Stimulated activated CD4-positive, alpha-beta T cell treated with anti-CD3 and anti-CD28 coated beads, Interleukin-12 subunit alpha, Interleukin-12 subunit beta, amount 100 ng/mL, for 24 hours (primary cell): ENCODE measurements at places on chromosomes 4 and X.

DNA sequence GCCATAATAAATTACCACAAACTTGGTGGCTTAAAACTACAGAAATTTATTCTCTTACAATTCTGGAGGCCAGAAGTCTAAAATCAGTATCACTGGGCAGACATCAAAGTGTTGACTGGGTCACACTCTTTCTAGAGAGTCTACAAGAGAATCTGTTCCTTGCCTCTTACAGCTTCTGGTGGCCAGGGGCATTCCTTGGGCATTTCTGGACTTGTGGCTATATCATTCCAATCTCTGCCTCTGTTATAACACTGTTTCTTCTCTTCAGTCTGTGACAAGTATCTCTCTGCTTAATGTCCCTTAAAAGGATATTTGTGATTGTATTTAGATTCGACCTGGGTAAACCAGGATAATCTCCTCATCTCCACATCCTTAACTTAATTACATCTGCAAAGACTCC lies 207.3 kb upstream of the DCAF8L1 start:
- no peak for DNase-seq

DNA sequence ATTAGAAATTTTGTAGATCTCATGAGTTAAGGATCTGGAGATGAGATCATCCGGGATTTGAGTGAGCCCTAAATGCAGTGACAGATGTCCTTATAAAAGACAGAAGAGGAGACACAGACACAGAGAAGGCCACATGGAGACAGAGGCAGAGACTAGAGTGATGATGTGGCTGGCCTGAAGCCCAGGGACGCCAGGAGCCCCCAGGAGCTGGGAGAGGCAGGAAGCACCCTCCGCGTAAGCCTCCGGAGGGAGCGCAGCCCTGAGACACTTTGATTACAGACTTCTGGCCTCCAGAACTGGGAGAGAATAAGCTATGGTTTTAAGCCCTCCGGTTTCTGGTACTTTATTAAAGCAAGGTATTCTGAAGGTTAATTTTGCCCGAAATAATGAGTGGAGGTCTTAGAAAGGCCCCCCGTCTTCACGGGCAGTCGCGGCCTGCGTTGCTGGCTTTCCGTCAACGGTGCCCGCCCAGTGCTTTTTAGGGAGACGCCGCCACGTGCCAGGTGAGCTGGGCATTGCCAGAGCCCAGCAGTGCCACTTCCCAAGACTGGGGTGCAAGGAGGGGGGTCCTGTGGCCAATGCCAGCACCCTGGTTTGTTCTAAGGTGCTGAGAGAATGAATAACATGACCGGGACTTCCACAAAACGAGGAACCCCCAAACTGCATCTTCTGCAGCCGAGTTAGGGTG lies 8.1 kb downstream of the DHRSX start:
- DNase-seq: no peak

DNA sequence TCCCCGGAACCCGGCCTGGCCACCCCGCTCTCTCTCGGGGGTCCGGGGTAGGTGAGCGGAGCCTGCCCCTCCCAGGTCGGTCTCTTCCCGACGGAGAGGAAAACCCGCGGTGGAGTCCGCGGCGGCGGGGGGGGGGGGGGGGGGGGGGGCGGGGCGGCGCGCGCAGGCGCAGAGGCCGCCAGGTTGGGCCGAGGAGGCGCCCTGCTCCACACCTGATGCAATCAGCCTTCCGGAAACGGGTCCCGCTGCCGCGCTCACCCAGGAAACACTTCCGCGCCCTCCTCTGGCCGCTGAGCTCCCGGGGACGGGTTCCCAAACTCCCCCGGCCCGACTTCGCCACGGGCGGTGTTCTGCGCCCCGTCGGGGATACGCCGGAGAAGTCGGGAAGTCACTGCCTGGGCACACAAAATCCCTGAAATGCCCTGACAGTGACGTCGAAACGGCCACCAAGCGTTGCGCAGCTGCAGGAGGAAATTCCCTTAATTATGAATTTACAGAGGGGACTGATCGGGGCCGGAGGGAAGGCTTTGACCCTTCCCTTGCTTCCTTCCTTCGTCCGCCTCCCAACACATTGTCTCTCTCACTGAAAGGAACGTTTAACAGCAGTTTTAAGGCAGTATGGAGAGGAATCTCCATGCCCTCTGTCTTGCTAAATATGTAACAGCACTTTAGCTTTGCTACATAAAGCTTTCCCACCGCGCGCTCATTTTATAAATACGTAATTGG lies 2.1 kb upstream of the APBB2 start:
- DNase-seq: peak; percentile 60

GRCh38 chr4:8102831-8103230 lies 55.8 kb downstream of the ABLIM2 start:
- DNase-seq: no peak

DNA sequence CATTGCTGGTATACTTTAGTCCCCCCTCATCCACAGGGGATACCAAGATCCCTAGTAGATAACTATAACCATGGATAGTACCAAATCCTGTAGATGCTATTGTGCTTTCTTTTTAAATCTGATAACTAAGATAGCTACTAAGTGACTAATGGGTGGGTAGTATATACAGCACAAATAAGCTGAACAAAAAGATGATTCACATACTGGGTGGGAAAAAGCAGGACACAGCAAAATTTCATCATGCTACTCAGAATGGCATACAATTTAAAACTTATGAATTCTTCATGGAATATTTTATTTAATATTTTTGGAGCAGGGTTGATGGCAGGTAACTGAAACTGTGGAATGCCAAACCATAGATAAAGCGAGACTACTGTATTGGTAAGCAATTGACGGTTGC lies 161.6 kb downstream of the IL15 start:
- DNase-seq: no peak

GRCh38 chr4:85979276-85979675 lies 380.6 kb downstream of the MAPK10 start:
- DNase-seq: no peak

GRCh38 chr4:113759696-113760093 lies 1.8 kb downstream of the CAMK2D start:
- DNase-seq: no peak

- no peak for DNase-seq
These were observed 594.7 kb upstream of the GALNT7 start for GRCh38 chr4:172573899-172574298.

DNA sequence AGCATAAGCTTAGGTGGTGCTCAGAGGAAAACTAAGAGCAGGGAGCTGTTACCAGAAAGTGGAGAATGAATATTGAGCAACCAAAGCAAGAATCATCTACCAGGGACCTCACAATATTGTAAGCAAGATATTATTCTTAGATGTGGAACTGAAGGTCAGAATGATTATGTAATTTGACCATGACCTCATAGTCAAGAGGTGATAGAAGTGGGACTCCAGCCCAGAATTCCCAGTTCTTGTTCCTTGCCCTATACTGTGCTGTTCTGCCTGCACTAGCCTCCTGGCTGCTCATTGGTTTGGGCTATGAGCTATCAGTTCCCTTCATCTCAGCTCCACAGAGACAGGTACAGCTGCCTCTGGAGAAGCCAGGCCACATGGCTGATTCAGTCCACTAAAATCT lies 229.4 kb downstream of the LDB2 start:
- no peak for DNase-seq

DNA sequence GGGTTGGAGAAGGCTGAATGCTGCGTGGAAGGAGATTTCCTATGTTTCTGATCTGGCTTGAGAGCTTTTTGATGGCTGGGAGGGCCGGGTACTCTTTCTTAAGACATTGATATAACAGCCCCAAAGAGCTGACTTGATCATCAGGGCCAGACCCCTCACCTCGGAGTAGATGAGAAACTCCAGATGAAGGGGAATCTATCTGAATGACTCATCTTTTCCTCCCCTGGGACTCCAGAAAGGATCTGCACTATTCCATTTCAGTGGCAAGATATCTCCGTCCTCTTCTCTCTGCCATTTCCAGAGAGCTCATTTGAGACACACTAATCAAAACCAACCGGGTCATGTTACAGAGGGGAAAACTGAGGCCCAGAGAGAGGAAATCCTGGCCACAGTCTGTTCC lies 92.9 kb upstream of the MSX1 start:
- DNase-seq: no peak

- DNase-seq: no peak
These were observed 156.6 kb downstream of the DCTD start for GRCh38 chr4:182760551-182761043.

DNA sequence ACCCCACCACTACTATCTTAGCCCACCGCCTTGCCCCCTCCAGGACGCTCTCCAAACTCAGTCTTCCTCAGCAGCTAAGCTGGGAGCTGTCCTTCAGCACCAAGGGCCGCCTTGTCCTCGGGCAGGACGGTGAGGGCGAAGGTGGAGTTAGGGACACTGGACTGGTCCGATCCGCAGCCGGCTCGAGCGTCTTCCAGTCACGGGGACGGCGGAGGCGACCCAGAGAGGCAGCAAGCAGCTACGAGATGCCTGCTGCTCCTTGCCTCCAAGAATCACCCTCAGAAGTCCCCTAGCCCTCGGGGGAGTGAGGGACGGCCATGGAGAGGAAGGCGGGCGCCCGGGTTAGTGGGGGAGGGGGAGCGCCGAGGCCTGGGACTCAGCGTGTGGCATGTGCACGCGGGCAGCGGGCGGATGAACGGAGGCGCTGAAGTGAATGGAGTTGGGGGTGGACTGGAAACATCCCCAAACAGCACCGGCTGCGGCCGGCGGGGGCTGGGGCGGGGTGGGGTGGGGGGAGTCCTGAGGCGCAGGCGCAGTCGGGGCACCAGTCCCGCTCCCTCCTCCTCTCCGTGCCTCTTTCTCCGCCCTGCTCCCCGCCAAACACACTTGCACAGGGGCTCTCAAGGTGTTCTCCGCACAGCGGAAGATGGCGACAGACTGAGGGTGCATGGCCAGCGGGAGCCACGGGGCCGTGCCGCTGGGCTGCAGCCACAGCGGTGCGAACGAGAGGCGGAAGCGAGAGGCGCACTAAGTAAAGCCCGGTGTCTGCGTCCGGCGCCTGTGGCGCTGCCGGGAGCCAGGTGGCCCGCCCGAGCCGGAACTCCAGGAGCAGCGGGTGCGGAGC lies at the start of gene NALF2:
TSS of gene NALF2 (plus strand) at position 545 of the 844 bp plus-strand sequence. CDS start 957 bp downstream, outside the sequence.
- no peak for DNase-seq

DNA sequence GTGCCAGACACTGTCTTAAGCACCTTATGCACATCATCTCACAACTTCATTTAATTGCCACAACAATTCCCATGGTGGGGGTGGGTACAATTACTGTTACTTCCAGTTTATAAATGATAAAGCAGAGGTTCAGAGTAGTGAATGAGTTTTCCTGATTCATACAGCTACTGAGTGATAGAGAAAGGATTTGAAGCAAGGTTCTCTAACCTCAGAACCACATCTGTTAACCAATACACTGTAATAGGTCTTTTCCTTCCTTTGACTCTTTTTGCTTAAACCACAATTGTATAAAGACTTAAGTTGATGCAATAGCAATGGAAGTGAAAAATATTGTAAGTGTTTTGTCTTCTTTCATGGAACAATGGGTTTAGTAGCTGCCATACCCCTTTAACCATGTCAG lies 43.5 kb upstream of the PAK3 start:
- no peak for DNase-seq

GRCh38 chrX:40468033-40468846 lies 112.5 kb upstream of the ATP6AP2 start:
- peak; percentile 14 for DNase-seq

GRCh38 chr4:48667148-48667547 lies 112.9 kb downstream of the FRYL start:
- DNase-seq: no peak

- no peak for DNase-seq
These were observed 919 bp downstream of the SOWAHD start for GRCh38 chrX:119759248-119759766.

DNA sequence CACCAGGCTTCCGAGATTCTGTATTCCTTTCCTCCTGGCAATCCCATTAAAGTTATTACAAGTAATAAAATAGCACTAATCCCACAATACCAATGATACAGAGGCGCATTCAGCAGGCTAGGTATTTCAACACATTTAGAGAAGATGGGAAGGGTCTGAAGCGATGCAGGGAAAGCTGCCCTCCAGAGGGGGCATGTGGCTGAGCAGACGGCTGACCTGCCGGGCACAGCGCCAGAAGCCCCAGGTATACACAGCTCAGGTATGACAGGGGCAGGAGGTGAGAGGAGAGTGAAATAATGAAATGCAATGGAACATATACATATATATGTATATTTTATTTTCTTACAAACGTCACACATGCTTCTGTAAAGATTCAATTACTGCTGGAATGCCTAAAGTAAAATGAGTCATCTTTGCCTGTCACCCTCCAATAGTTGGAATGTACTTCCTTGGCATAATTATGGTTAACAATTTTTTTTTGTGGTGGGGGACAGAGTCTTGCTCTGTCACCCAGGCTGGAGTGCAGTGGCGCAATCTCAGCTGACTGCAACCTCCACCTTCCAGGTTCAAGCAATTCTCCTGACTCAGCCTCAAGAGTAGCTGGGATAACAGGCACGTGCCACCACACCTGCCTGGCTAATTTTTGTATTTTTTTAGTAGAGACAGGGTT lies 21.3 kb upstream of the CDKN2AIP start:
- no peak for DNase-seq

DNA sequence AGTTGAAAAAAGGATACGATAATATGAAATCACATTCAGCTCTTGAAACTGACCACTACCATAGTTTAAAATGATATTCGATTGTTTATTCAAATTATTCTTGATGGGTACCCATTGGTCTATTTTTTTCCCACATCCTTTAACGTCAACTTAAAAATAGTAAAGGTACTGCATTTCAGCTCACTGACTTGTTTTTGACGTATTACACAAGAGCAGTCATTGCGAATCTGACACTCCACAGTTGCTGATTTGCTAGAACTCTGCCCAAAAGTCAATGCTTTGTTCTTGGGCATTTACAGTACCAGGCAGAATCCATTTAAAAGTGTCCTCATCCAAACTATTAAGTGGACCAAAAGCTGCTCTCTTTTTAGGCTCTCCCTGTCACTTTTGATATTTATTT lies 1.2 kb upstream of the PDS5A start:
- DNase-seq: no peak

- DNase-seq: no peak
These were observed 1.3 kb upstream of the PLS3 start for GRCh38 chrX:115559672-115560071.

DNA sequence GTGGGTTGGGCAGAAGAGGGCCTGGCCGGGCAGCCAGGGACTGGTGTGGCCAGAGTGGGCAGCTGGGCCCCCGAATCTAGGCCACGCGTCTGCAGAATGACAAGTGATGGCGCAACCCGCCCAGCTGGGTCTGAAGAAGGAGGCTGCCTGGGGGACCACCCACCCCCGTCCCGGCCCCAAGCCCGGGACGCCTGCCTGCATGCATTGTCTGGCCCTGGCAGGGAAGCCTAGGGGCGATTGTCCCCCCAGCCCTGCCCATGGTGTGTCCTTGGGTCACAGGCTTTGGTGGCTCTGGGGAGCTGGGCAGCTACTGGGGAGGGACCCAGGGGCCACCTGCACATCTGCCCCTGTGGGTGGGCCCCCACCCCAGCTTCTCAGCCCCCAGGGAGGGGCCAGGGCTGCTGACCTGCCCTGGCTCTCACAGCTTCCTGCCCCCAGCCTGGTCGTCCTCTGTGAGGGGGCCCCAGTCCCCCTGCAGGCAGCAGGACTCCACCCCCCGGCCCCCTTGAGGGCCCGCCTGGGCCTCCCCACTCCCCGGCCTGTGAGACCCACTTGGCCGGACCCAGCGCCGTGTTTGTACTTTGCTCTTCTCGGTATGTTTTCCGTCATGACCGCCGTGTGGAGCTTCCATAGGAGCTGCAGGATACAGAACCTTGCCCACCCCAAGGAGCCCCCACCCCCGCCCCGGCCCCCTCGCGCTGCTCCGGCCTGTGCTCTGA lies 4.9 kb downstream of the FGFR3 start:
- DNase-seq: no peak

GRCh38 chr4:186144946-186145569 lies 40.6 kb downstream of the FAM149A start:
- DNase-seq: no peak
